ENCODE measurements at places on chromosomes 4 and X.

GRCh38 chr4:103719105-103719829 lies 518 bp downstream of the TACR3 start:
- DNase-seq: no peak

- DNase-seq: no peak
These were observed 12.6 kb downstream of the SRD5A3 start for GRCh38 chr4:55358668-55359067.

- DNase-seq: no peak
These were observed 628.8 kb downstream of the ANKRD50 start for GRCh38 chr4:124083711-124084110.

- no peak for DNase-seq
These were observed 41.9 kb upstream of the FRAS1 start for GRCh38 chr4:78014889-78015886.

DNA sequence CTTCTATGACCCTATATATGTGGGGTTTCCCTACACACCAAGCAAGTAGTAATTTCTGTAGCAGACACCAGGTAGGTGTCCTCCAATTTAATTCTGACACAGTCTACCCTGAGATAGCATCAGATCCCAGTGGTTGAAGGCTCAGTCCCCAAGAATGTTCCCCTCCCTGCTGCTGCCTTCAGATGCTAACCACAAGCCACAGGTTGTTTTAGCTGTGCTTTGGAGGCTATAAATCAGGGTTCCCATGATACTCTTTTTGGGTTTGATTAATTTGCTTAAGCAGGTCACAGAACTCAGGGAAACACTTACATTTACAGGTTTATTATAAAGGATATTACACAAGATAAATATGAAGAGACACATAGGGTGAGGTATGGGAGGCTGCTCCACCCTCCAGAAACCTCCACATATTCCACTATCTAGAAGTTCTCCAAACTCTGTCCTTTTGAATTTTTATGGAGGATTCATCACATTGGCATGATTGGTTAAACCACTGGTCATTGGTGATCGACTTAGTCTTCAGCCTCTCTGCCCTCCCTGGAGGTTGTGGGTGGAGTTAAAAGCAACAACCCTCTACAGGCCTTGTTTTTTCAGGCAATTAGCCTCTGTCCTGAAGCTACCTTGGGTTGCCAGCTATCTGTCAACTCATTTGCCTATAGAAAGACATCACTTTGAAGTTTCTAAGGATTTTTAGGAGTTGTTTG lies 50.8 kb downstream of the GRIA2 start:
- no peak for DNase-seq
